Stimulated activated CD8-positive, alpha-beta memory T cell treated with anti-CD3 and anti-CD28 coated beads, Interleukin-12 subunit alpha, Interleukin-12 subunit beta, amount 100 ng/mL, for 4 hours (primary cell): ENCODE measurements at places on chromosomes 7 and 10.
A peak's percentile ranks its signal among the peaks of the same experiment; 100 is the strongest.

DNA sequence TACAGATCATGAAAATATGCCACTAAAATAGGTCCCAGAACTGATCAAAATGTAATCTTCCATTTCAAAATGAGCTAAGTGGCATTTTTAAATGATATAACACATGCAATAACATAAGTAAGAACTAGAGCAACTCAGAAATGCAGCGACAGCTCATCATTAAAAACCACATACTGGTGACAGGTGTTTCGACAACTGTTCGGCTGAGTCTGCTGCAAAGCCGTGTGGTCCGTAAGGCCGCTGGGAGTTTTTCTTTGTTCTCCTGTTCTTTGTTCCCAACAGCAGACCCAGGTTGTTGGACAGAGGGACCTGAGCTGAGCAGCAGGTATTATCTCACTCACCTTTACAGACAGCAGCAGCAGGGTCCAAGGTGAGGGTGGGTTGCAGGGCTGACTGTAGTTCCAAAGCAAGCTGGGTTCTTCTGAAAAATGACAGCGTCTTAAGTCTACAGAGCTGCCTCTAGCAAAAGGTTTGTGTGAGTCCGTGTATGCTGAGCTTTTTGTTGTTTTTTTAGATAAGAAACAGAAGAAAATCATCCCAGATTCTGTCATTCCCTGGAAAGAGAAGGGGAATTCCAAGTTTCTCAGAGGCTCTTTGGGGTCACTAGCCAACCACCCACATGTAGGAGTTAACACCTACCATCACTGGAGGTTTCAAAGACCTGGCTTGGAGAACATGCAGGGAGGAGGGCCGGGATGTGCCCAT is 45.4 kb upstream of the MACROH2A2 start:
- DNase-seq: no peak

GRCh38 chr10:31170636-31171035 is 139.0 kb upstream of the ZNF438 start:
- DNase-seq: no peak

GRCh38 chr10:73623056-73623455 is 18.2 kb downstream of the MYOZ1 start:
- no peak for DNase-seq

GRCh38 chr10:45274364-45274763 is 41.0 kb downstream of the OR13A1 start:
- DNase-seq: no peak

DNA sequence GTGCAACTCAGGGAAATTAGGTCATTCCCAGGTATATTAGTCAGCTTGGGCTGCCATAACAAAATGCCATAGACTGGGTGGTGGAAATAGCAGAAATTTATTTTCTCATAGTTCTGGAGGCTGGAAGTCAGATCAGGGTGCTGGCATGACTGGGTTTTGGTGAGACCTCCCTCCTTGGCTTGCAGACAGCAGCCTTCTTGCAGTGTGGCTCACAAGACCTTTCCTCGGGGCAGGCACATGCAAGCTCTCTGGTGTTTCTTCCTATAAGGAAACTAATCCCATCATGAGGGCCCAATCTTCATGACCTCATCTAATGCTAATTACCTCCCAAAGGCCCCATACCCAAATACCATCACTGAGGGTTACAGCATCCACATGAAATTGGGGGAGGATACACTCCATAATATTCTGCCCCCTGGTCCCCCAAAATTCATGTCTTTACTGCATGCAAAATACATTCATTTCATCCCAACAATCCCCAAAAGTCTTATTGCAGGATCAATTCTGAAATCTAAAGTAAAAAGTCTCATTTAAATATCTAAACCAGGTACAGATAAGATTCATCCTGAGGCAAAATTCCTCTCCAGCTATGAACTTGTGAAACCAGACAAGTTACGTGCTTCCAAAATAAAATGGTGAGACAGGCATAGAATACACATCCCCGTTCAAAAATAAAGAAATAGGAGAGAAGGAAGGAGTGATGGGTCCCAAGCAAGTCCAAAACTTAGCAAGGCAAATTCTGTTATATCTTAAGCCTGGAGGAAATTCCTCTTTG is 17.4 kb upstream of the CBLL1 start:
- DNase-seq: no peak

DNA sequence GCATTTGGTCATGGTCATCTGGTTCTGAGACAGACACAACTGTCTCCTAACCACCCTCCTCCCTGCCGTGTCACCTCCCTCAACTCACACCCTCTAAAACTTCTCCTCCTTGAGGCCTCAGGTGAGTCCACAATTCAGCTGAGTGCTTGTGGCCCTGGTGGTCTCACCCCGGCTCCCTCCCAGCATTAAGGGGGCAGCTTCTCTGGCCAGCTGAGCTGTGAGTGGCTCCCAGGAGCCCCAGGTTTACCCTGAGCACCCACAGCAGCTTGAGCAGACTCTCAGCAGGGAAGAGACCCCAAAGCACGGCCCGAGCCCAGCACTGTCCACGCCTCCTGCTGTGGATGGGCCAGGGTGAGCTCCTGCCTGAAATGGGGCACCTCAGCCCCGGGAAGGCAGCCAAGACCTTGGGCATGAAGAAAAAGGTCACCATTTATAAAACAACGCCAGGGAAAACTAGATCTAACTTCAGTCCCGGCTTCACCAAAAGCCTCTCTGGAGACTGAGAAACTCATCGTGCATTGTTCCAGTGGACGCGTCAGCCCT is 201.2 kb downstream of the TCERG1L start:
- no peak for DNase-seq

DNA sequence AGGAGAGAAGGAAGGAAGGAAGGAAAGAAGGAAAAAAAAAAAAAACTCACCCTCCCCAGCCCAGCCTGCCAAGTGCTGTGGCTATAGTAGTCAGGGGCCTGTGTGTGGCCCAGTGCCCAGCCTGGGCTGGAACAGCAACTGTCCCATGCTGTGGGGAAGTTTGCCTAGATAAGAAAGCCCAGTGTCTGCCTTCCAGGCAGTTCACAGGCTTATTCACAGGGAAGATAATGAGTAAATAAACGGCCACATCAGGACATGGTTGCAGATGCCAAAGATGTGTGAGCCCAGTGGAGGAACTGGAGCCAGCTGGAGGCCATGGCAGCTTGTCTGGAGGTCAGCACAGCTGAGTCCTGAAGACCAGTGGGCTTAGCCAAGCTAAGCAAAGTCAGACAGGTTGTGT is 132.4 kb upstream of the FOXK1 start:
- no peak for DNase-seq

- DNase-seq: no peak
Observed at GRCh38 chr10:51666456-51666855, 32.9 kb downstream of the CSTF2T start.

GRCh38 chr7:17307558-17307957 is 9.1 kb downstream of the AHR start:
- DNase-seq: no peak

GRCh38 chr10:86083664-86084175 is 282.9 kb downstream of the GRID1 start:
- no peak for DNase-seq

DNA sequence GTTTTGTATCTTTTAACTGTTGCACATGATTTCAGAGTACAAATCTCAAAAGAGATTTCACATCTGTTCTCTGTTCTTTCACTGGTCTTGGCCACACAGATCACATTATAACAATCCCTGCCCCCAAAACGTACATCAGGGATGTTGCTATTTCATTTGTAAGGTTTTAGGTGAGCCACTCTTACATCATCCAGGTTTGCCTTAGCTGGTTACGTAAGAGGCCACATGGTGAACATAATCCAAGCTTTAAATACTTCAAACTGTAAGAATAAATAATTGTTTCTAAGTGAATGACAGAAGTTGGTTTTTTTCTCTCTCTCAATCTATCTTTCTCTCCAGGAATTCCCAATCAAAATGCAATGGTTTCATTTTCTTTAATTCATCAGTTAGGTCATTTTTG is 245.9 kb upstream of the HGF start:
- DNase-seq: no peak

GRCh38 chr7:132486274-132486610 is 90.0 kb downstream of the PLXNA4 start:
- no peak for DNase-seq

GRCh38 chr10:51327432-51327831 is 253.1 kb downstream of the PRKG1 start:
- DNase-seq: no peak

- DNase-seq: no peak
Observed at GRCh38 chr7:44216521-44217222, 15.9 kb downstream of the YKT6 start.

DNA sequence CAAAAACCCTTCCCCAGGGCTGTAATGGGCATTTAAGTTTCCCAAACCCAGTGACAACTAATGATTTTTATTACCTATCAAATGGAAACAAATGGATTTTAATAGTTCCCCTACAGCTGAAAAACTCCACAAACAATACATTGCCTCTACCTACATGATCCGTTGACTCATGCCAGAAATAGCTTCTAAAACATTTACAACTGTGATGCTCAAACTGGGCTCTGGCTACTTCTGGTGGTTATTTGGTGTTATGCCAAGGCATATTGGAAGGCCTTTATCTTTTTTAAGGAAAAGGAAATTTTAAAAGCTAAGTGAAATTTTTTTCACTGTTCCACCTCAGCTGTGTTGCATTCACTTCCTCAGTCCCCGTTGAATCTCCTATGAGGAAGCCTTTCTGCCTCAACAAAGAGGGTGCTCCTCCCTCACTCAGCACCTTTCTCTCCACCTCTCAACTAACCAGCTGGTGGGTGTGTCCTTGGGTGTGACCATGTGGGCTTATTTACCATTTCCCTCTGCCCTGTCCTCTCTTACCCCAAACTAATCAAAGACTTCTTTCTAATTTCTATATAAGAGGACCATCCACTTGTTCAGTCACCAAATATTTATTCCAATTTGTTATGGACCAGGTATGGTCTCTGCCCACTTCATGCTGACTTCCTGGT is 82.9 kb downstream of the PRTFDC1 start:
- no peak for DNase-seq

DNA sequence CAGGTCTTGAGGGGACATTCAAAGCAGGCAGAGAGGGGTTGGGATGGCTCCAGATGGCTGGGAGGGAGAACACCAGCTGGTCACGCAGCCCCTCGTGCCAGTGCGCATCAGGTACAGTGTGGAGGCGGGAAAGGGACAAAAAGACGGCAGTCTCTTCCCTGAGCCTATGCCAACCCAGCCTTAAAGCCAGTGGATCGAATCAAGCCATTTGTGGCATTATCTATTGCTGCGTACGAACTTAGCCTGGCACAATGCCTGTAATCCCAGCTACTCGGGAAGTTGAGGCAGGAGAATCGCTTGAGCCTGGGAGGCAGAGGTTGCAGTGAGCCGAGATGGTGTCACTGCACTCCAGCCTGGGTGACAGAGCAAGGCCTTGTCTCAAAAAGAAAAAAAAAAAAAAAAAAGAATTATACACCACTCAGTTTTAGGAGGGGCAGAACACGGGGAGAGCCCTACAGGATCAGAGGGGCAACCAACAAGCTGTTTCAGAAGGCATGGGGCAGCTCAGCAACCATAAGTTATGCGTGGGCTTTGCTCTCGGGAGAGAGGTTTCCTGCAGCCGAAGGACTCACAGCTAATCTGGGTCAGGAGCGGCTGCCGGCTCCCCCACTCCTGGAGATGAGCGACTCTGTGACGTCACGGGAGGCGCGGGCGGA is 356 bp upstream of the NDUFB2 start:
- DNase-seq: peak; percentile 90

DNA sequence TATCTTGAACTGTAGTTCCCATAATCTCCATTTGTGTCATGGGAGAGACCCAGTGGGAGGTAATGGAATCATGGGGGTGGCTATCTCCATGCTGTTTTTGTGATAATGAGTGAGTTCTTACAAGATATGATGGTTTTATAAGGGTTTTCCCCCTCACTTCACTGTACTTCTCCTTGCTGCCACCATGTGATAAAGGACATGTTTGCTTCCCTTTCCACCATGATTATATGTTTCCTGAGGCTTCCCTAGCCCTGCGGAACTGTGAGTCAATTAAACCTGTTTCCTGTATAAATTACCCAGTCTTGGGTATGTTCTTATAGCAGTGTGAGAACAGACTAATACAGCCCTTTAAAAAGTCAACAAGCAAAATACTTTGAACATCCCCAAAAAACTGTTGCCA is 427.7 kb downstream of the HTR7 start:
- DNase-seq: no peak

GRCh38 chr7:144384555-144385245 is 18.8 kb downstream of the NOBOX start:
- no peak for DNase-seq

- no peak for DNase-seq
Observed at GRCh38 chr10:33886299-33886698, 551.8 kb upstream of the NRP1 start.

GRCh38 chr7:127383123-127383835 is 9.2 kb downstream of the ZNF800 start:
- DNase-seq: no peak

GRCh38 chr10:50928190-50928552 is 42.7 kb upstream of the A1CF start:
- DNase-seq: no peak

- no peak for DNase-seq
Observed at GRCh38 chr10:60846173-60846572, 67.9 kb downstream of the CDK1 start.

DNA sequence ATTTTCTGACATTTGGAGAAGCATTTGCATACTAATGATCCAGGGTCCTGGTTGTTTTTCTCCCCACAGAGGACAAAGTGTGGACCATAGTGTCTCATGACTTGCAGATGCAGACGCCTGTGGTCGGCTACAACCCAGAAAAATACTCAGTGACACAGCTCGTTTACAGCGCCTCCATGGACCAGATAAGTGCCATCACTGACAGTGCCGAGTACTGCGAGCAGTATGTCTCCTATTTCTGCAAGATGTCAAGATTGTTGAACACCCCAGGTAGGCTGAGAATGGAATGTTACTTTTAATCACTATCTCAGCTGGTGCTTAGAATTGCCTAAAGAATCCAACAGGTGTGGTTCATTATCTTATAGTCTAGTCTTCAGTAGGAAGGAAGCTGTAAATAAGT is 951.5 kb upstream of the C7orf33 start:
- no peak for DNase-seq

GRCh38 chr7:139203992-139204391 is 27.0 kb upstream of the UBN2 start:
- no peak for DNase-seq
